ENCODE measurements at places on chromosomes 6 and 20. TPM values are rescaled to one million over a fixed set of nuclear protein-coding genes. Genes with fewer than 3 reads are reported as not detected.
A peak's percentile ranks its signal among the peaks of the same experiment; 100 is the strongest.

GRCh38 chr6:11258260-11259237 lies 26.1 kb upstream of the NEDD9 start:
- no peak for DNase-seq

- no peak for DNase-seq
Measured at GRCh38 chr20:2922957-2923356, 49.7 kb downstream of the PTPRA start.

DNA sequence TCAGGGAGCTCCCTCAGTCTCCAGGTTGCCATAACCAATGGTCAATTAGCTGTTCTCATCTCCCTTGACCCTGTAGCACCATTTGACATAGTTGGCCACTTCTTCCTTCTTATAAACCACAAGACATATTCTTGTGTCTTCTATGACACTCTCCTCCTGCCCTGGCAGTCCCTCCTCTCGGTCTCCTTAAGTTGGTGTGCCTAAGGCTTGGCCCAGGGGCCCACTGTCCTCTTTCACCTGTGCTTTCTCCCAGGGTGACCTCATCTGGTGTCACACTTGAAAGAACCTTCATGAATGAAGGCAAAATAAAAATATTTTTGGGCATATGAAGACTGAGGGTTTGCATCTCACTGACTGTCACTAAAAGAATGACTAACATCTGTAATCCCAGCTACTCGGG lies 9.7 kb upstream of the ADGRF5 start:
- no peak for DNase-seq

DNA sequence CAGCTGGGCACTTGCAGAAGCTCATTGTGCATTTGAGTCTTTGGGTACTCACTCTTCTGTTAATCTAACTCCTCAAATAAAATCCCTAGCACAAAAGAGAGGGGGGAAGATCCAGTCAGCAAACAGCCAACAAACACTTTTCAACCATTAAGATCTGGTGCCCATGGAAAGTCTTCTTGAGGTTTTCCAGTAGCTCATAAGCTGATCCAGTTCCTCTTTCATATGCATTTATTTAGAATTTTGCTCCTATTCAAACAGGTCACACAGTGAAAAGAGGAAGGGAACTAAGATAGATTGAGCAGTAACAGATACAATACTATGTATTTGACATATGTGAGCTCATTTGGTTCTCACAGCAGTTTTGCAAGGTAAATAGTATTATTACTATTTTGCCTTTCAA lies 38.6 kb downstream of the HLA-DPB1 start:
- no peak for DNase-seq

- DNase-seq, result no peak
Measured at GRCh38 chr6:45054610-45055009, 273.5 kb upstream of the RUNX2 start.

- no peak for DNase-seq
Measured at GRCh38 chr6:35508027-35508426, 4.7 kb downstream of the TULP1 start.

DNA sequence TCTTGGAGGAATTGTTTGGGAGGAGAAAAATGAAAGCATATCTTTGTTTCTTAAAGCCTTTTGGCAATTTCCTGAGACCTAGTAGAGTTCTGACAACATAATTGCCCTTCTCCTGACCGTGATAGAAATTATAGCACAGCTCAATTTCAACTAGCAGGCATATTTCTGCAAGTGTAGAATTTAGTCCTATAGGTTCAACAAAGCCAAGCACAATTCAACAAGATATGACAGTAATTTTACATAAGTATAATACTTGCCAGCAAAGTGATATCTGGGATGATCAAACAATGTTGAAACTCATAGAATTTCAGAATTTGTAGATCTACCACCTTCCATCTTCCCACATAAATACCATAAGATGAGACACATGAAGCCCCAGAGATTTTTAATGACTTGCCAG lies 73.1 kb downstream of the SPTLC3 start:
- no peak for DNase-seq

DNA sequence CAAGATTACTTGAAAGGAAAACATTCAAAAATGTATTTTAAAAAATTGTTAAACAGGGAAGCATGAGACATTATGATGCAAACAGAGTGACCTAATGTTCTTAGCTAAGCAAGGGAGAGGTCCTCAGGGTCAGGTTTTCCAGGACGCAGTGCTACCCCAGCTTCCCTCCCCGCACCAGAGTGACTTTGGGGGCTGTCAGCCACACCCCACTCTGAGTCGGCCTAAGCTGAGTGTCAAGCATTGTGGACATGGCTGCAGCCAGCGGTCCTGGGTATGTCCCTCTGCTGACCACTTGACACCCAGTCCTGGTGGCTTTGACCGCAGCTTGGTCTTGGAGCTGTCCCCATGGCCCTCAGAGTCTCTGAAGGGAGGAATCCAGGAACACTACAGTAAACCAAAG lies 54.9 kb upstream of the CD93 start:
- peak; percentile 50 for DNase-seq

- DNase-seq, result no peak
Measured at GRCh38 chr6:79084693-79085092, 6.6 kb upstream of the PHIP start.

GRCh38 chr6:99967052-99967451 lies 27.0 kb downstream of the MCHR2 start:
- DNase-seq, result no peak

DNA sequence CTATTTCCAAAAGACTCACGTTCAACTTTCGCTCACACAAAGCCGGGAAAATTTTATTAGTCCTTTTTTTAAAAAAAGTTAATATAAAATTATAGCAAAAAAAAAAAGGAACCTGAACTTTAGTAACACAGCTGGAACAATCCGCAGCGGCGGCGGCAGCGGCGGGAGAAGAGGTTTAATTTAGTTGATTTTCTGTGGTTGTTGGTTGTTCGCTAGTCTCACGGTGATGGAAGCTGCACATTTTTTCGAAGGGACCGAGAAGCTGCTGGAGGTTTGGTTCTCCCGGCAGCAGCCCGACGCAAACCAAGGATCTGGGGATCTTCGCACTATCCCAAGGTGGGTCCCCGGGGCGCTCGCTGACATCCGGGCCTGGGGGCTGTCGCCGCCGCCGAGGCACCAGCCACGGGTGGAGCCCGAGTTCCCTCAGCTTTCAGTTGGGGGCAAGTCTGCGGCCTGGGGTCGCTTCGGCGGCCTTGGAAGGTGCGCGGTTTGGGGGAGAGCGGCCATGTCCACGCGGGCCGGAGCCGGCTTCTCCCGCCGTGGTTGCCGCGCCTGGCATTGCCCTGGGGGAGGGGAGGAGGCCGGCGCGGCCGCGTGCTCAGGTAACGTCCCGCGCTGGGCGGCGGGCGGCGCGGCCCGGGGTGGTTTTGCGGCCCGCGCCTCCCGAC lies 429 bp downstream of the AMD1 start:
- DNase-seq, result peak; percentile 70

- DNase-seq, result no peak
Measured at GRCh38 chr20:12723811-12724210, 285.0 kb upstream of the SPTLC3 start.

The CLPSL2 gene
- not detected for total RNA-seq

The MYLK2 gene
- 0.27 TPM for total RNA-seq

The ADA gene
- total RNA-seq, result 7.7 TPM
